D721Med (cell line): ENCODE measurements at places on chromosomes 6 and 20.

- DNase-seq = no peak
These were observed 123.9 kb downstream of the MAP3K4 start for GRCh38 chr6:161115468-161115867.

- DNase-seq = no peak
These were observed 40.5 kb upstream of the JARID2 start for GRCh38 chr6:15205321-15205720.

DNA sequence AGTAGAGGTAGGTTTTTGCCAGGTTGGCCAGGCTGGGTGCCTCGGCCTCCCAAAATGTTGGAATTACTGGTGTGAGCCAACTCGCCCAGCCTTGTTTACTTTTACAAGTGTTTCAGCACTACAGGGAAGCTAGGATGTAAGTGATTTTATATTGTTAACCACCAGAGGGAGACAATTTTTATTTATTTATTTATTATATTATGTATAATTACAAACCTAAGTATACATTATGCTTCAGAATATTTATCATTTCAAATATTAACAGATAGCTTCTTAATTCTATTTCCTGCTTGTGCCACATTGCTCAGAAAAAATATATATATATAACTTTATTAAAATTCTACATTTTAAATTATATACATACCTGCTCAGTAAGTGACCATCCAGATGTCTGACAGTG lies 9.8 kb downstream of the MMUT start:
- no peak for DNase-seq

GRCh38 chr20:25223179-25223661 lies 24.7 kb upstream of the PYGB start:
- DNase-seq = no peak

DNA sequence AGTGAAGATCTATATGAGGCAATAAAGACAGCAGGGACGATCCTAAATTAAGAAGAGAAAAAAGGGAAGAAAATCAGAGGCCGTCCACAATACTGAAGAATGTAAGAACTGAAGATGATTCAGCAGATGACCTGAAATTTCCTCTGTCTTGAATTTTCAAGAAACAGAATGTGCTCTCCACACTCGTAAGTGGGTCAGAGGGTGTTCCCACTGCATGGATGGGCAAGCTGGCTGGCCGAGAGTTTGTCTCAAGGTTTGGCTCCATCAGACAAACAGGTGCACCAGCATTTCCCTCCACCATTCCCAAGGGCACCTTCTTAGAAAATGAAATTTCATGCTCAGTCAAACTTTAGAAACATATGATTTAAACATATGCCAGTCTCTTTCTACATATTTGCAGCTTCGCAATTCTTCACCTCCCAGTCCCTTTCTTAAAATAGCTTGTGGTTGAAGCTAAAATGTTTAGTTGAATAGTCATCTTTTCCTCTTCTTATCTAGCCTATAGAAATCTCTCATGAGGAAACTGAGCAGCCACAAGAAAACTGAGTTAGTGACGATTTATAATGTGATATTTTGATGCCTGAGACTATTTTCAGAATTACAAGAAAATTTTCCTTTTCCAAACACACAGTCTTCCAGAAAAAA lies 576.4 kb downstream of the PRKN start:
- DNase-seq = no peak

- DNase-seq = no peak
These were observed 131.7 kb downstream of the ARHGAP18 start for GRCh38 chr6:129578315-129578714.

GRCh38 chr6:29887819-29888776 lies 54.2 kb upstream of the HLA-A start:
- DNase-seq = no peak

GRCh38 chr6:429515-430121 lies 38.1 kb downstream of the IRF4 start:
- no peak for DNase-seq

- DNase-seq = no peak
These were observed 122.8 kb downstream of the CLVS2 start for GRCh38 chr6:123118811-123119210.

GRCh38 chr20:62590309-62591121 lies 51.8 kb upstream of the SLCO4A1 start:
- no peak for DNase-seq

- no peak for DNase-seq
These were observed 489.5 kb upstream of the CITED2 start for GRCh38 chr6:139863964-139864363.

GRCh38 chr6:108596956-108597355 lies 36.2 kb downstream of the FOXO3 start:
- no peak for DNase-seq
